ENCODE measurements at places on chromosomes 12 and 14.

DNA sequence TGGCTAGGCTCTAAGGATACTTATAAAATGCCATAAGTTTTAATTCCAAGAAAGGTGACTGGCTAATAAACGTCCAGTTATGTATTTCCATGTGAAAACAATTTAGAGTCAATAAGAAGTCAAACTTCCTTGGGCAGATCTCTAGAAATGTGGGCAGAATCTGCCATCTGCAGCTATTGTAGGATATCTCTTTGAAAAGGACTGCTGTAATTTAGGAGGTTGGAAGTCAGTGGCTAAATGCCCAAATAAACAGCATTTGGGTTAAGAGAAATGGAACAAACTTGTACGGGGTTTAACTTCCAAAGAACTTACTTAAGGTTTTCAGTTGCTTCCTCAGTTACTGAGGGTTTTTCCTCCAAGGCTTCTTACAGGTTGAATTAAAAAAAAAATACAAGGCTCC lies 121.6 kb downstream of the FIGNL2 start:
- no peak for DNase-seq

DNA sequence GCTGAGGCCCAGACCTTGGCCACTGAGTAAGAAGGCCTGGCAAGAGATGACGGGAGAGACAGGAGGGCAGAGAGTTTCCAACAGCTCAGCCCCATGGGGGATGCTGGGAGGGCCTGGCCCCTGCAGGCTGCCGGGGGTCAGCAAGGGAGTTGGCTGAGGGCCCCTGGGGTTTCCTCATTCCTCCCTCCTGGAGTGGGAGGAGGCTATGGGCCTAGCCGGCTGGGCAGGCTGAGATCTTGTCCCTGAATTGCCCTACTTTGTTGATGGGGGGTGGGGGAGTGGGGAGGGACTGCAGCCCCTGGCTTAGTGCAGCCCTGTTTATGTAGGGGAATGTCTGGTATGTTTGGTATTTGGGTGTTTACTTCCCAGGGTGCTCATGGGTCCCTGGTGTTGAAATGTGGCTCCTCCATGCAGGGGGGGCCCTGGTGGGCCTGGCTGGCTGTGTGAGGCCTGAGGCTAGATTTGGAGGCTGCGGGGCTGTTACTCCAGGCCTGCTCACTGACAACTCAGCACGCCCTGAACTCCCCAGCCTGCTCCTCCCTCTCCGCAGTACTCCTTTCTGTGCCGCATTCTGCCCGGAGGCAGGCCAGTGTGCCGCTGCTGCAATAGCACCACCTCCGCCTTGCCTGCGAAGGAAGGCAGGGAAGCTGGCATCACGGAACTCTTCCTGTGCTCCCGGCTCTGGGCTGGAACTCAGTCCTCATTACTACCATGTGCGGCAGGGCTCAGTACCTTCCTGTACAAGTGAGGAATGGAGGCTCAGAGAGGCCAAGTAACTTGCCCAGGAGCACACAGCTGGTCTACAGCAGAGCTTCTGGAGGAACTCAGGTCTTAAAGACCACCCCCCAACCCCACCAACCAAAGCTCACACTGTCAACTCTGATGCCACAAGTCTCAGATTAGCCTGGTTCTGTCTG lies 25.3 kb downstream of the JDP2 start:
- DNase-seq, result peak; percentile 94

- DNase-seq, result no peak
Measured at GRCh38 chr12:7068994-7069346, 8.5 kb downstream of the C1S start.

GRCh38 chr12:59500335-59500734 lies 95.5 kb upstream of the SLC16A7 start:
- DNase-seq, result no peak

Data from fibroblast of skin of right quadriceps (primary cell).